ENCODE measurements at places on chromosomes 1 and 21.

DNA sequence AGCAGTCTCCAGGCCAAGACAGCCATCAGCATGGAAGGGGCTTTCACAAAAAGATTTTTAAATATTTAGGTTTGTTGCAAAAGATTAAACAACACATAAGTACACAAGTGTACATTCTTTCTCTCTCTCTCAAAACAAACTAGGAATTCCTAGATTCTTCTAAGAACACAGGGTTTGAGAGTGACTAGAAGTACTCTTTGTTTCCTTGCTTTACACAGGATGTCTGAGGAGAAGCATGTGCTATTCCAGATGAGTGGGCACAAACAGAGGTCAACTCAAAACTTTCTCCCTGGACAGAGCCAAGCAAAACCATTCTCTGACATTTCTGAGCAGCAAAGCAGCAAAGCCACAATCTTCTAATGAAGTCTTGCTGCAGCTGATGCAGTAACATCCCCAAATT, 210.6 kb upstream of the HOOK1 start:
- no peak for DNase-seq

- no peak for DNase-seq
Measured at GRCh38 chr1:214066936-214067335, 79.2 kb downstream of the PROX1 start.

GRCh38 chr1:16168622-16169360, 12.9 kb upstream of the EPHA2 start:
- DNase-seq, result no peak

GRCh38 chr1:236161230-236161629, 18.9 kb downstream of the GPR137B start:
- DNase-seq, result no peak

- no peak for DNase-seq
Measured at GRCh38 chr1:24635195-24635843, 7.8 kb upstream of the SRRM1 start.

DNA sequence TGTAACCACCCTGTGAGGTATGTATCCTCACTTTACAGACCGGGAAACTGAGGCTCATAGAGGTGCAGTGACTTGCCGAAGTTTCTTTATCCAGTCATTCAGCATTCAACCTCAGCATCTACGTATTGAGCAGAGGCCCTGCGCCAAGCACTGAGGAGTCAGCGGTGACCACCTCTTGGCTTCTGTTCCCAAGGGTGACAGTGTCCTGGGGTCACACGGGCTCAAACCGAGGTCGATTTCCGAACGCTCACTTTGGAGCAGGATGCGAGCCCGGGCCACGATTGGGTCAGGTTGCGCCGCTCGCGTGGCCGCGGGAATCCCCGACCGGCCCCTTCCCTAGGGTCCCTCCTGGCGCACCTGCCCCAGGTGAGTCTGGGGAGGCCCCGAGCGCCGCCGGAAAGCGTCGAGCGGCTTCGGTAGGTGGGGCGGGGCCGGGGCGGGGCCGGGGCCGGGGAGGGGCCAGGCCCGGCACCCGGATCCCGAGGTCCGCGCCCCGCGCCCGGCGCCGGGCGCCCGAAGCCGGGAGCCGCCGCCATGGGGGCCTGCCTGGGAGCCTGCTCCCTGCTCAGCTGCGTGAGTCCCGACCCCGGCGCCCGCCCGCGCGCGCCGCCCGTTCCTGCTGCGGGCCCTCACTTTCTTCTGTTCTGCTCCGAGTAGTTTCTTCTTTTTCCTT, at the start of gene SERINC2:
TSS of gene SERINC2 (plus strand) at position 482 of the 673 bp plus-strand sequence. CDS start at position 535, 53 bp downstream.
- no peak for DNase-seq

DNA sequence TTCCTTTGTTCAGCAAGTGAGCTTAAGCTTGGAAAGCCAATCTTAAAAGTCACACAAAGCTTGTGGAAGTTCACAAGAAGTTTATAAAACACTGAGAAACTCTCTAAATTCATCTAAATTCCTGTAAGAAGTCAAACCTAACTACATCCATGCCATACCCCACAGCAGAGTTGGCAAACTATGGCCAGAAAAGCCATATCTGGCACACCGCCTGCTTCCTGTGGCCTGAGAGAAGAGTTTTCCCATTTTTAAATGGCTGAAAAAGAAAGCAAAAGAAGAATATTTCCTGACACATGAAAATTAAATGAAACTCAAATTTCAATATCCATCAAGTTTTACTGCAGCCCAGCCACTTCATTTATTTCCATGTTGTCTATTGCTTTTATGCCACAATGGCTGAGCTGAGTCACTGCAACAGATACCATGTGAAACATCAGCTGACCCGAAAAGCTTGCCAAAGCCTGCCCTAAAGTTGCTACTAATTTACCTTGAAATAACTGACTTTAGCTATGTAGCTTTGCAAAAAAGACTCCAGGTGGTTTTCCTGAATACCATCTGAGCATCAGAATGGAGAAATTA, 237.1 kb downstream of the SLC45A1 start:
- DNase-seq, result no peak

GRCh38 chr21:39385299-39386145, 36.6 kb upstream of the HMGN1 start:
- DNase-seq, result peak; percentile 54

DNA sequence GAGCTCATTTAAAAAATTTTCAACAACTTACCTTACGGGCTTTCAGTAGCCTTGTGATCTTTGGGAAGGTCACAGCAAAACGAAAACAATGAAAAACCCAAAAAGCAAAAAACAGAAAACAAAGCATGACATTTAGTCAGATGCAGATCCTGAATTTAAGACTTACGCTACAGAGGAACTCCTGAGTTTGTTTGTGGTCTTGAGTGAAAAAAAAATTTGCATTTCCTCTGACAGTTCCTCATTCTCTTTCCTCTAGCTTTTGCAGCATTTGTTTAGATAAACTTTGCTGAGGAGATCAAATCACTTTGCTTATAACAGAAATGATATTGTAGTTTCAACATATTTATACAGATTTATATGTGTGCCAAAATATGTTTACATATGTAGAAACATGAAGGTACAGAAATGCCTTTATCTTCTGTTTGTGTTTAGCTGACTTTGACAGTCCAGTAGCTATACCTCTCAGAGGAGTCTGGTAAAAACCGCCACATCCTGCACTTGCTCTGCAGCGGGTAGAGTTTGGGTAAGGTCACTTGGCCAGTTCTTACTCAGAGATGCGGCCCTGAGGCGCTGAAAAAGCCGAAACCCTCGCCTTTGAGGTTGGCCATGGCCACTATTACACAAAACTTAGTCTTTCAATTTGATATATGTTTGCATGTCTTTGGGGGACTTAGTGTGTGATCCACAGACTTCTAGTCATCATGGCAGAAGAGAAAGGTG, 142.5 kb downstream of the TNR start:
- DNase-seq, result no peak

DNA sequence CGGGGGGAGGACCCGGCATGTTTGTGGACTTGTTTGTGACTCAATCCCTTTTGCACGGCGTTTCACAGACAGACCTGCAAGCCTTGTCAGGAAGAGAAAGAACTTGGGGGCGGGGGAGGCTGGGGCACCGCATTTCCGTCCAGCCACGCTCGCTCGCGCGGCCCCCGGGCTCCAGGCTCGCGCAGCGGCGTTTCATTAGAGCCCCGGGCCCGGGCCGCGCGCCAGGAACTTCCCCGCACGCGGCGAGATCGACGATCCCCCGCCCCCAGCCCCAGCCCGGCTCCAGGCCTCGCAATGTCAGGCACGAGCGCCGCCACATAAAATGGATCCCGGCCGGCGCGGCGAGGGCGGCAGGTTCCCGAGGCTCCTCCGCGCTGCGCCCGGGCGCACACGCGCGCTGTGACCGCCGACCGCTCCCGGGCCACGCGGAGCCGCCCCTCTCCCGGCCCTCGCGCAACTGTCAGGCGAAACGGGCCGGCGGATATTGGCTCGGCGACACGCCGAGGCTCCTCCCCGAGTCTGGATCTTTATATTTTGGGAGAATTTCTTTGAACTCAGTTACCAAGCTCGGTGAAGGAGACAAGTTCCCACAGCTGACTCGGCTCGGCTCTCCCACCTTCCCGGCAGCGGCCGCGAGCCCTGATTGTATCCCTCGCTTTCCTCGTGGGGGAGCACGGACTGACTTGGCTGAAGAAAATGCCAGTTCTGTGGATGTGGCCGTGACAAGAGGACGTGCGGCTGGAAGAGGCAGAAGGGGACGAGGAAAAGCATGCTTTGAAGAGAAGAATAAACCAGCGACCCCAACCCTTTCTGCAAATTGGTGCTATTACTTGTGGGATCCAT, at the start of gene KIF26B:
TSS of gene KIF26B (plus strand) at position 557 of the 843 bp plus-strand sequence. CDS start 440 bp downstream, outside the sequence.
- no peak for DNase-seq

- no peak for DNase-seq
Measured at GRCh38 chr1:201331166-201331565, 46.3 kb downstream of the TNNT2 start.

DNA sequence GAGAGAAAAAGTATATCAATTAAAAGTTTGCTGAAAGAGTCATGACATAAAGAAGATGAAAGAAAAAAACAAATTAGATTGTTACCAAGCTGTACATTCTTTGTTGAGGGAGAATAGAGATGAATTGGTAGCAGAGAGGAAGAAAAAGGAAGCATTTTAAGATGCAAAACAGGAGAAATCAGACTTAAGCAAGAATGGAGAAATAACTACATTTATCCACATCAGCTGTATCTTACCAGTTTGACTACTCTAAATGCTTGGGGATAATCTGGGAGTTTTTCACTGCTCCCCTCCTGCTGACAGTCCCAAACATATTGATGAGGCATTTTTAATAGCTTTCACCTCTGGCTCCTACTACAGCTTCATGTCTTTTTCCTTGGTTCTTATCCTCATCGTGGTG, 16.8 kb upstream of the PTPRC start:
- no peak for DNase-seq

GRCh38 chr1:23370330-23370708, 683 bp upstream of the ZNF436 start:
- no peak for DNase-seq

- DNase-seq, result no peak
Measured at GRCh38 chr1:230537456-230537855, 104.8 kb upstream of the COG2 start.

GRCh38 chr1:21341517-21342078, 51.3 kb upstream of the ECE1 start:
- no peak for DNase-seq

GRCh38 chr1:80656014-80656636, 1144.6 kb upstream of the ADGRL2 start:
- DNase-seq, result no peak

DNA sequence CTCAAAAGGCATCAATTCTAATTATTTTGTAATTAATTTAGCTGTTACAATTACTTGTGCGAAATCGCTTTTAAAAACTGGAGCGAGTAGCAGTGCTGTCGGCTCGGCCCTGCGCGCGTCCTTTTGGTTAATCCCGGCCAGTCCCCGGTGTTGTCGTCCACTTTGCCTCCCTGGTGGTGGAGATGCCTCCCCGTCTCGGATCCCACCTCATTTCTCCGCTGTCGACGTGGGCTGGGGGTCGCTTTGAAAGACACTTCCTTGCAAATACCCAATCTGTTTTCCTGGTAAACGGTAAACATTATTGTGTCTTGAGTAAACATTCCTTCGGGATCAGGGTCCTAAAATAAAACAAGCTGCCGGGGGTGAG, 3.7 kb downstream of the FOXD3 start:
- no peak for DNase-seq

- no peak for DNase-seq
Measured at GRCh38 chr1:3352952-3353331, 101.5 kb upstream of the ARHGEF16 start.

DNA sequence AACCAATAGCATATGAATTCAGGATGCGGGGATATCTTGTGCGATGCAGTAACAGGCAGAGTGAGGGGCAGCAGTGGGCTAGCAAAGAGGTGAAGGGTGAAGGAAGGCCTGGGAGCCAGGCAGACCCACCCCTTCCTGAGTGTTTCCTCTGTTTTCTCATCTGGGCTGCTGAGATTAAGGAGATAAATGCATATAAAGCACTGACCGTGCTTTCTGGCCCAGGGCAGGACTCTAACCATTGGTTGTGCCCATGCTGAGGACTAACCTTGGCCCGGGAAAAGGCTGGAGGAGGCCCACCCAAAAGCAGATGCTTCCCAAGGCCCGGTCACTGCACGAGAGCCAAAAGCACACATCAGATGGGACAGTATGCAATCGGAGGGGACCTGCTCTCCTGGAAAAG, 87.6 kb downstream of the PSMG1 start:
- DNase-seq, result no peak

DNA sequence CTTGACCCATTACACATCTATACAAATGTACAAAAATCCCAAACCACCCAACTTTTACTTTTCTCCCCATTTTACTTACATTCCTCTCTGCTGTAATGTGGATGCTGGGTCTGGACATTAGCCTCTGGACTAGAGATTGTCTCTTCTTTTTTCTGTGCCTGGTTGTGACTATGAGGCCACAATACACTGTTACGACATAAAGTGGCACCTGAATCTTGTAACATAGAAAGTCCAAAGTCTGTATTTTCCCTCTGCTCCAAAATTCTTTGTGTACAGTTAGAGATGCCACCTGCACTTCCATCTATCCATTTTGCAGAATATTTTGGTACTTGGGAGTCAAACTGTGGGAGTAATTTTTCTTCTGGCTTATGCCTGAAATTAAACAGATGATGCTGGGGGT, 22.7 kb downstream of the C21orf91 start:
- DNase-seq, result no peak

DNA sequence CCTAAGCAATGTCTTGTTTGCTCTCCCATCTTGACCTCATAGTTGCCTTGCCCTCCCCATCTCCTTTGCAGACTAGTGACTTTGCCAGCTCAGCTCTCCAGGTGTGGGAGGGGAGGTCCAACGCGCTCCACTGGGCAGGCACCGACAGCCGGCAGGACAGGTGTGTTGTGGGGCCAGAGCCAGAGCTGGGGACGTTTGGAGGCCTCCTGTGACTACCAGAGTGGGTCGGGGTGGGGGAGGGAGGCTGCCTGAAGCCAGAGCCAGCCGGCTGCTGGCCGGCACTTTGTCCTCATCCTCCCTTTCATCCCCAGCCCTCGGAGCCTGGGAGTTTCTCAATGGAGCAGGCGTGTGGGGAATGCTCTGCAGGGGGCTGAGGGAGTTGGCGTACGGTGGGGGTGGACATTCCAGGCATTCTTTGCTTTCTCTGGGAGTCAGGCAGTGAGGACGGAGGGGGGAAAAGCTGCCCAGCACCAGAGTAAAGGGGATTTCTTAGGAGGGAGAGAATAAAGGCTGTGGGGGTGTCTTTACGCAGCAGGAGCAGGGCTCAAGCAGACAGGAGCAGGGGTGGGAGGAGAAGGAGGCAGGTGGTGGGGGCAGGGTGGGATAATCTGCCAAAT, 20.2 kb downstream of the NUAK2 start:
- no peak for DNase-seq

GRCh38 chr1:207691841-207692240, 46.9 kb downstream of the CR1L start:
- DNase-seq, result no peak

GRCh38 chr1:190320952-190321351, 156.7 kb downstream of the BRINP3 start:
- DNase-seq, result no peak

GRCh38 chr1:17826165-17826488, 71.0 kb downstream of the ACTL8 start:
- DNase-seq, result no peak

- DNase-seq, result no peak
Measured at GRCh38 chr1:47881505-47882442, 115.4 kb downstream of the TRABD2B start.

GRCh38 chr1:217342105-217342504, 288.8 kb downstream of the GPATCH2 start:
- no peak for DNase-seq

All from stimulated activated CD4-positive, alpha-beta T cell treated with anti-CD3 and anti-CD28 coated beads, Interleukin-1b, Interleukin-23, amount 100 ng/mL, for 24 hours (primary cell).